ENCODE measurements at places on chromosomes 1 and 21.

DNA sequence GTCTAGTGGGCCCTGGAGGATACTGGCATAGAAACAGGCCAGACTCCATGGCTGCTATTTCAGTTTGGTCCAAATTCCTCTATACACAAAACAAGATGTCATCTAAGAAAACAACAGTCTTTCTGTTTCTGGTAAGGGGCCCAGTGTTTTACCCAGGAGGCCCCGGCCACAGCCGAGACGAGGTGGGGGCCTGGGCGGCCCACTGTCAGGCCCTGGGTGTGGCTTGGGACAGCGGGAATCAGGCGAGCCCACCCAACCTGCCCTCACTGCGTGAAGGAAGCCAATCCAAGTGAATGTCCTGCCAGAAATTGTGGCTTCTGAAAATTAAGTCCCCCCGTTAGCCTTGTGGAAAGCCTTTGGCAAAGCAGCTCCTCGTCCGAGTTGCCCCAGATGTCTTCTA lies 31.2 kb upstream of the GPR153 start:
- DNase-seq: no peak

- no peak for DNase-seq
These were observed 225.8 kb upstream of the PROX1 start for GRCh38 chr1:213761845-213762407.

DNA sequence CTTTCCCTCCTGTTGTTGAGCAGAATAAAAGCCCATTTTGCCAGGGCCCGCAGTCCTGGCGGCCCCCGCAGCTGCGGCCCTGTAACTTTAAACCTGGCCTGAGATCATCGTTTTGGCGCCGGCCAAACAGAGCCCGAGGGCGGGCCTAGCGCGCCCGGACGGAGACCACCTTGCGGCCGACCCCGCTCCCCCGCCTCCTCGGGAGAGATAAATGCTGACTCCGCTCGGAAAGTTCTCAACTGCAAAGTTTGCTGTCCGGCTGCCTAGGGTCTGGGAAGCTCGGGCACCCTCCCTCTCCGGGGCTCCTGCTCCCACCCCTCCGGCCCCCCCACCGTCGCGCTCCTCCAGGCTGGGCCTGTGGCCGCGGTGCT lies at the start of gene PDPN:
Gene PDPN, plus strand, starts transcription at position 238 of the 371 bp plus-strand sequence. CDS start 202 bp downstream, outside the sequence.
- no peak for DNase-seq

- DNase-seq: no peak
These were observed 761 bp upstream of the PAX7 start for GRCh38 chr1:18629659-18630510.

GRCh38 chr1:39575191-39576015 lies 1.2 kb downstream of the PABPC4 start:
- peak; percentile 62 for DNase-seq

GRCh38 chr1:205661429-205662134 lies 18.7 kb downstream of the SLC45A3 start:
- DNase-seq: no peak

GRCh38 chr1:244429818-244430217 lies 21.9 kb downstream of the ADSS2 start:
- no peak for DNase-seq

- DNase-seq: peak; percentile 55
These were observed 705 bp downstream of the KHDRBS1 start for GRCh38 chr1:32014199-32014947.

Measured in SJCRH30 (cell line).